Mammary epithelial cell (primary cell): ENCODE measurements at places on chromosomes 3 and 15.
A peak's percentile ranks its signal among the peaks of the same experiment; 100 is the strongest.

GRCh38 chr15:45386974-45387373 lies 8.6 kb upstream of the GATM start:
- no peak for DNase-seq

- no peak for DNase-seq
Observed at GRCh38 chr15:67862750-67863441, 23.1 kb upstream of the RNU6-1 start.

GRCh38 chr3:45915518-45916231 lies 27.6 kb upstream of the CXCR6 start:
- peak; percentile 93 for DNase-seq

DNA sequence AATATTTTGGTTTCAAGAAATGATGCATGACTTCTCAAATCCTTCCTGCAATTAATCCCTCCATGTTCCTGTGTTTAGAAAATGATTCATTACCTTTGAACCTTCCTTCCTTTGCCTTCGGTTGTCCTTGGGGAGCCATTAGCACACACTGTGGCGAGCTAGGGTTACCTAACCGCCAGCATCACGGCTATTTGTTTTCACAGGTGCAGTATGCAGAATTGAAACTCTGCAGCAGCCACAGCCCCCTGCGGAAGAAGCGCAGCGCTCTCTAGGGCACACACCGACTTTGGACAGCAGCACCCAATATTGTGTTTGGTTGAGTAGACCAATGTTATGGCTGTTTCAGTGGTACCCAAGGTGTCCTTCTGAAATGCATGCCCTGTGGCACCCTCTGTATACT lies 247.4 kb downstream of the MCTP2 start:
- no peak for DNase-seq

GRCh38 chr3:71488391-71488809 lies 95.1 kb downstream of the FOXP1 start:
- no peak for DNase-seq

- no peak for DNase-seq
Observed at GRCh38 chr15:70053716-70054229, 43.9 kb downstream of the TLE3 start.

DNA sequence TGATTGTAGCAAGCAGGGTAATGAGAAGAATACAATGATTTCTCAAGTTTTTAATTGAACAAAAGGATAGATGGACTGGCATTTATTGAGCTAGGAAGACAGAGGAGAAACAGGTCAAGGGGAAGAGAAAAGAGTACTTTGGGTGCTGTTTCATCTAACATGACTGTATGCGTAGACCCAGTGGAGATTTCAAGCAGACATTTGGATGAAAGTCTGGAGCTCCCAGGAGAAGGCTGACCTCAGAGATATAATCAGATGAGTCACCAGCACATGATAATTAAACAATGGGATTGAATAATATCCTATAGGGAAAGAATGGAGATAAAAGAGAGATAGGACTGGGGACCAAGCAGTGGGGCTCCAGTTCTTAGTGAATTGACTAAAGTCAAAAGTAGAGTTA lies 194.9 kb downstream of the ARRDC4 start:
- peak; percentile 66 for DNase-seq

DNA sequence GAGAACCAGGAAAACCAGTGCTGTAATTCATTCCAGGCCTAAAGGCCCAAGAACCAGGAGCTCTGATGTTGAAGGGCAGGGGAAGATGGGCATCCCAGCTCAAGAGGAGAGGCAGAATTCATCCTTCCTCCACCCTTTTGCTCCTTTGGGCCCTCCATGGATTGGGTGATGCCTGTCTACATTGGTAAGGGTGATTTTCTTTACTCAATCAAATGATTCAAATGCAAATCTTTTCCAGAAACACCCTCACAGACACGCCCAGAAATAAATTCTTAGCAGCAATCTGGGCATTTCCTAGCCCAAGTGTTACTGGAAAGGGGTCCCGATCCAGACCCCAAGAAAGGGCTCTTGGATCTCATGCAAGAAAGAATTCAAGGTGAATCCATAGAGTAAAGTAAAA lies 17.6 kb upstream of the APOD start:
- no peak for DNase-seq

- DNase-seq = no peak
Observed at GRCh38 chr15:77329202-77329601, 90.7 kb downstream of the PEAK1 start.

- DNase-seq = no peak
Observed at GRCh38 chr3:108125550-108126071, 34.8 kb upstream of the CD47 start.

- no peak for DNase-seq
Observed at GRCh38 chr3:81013360-81013759, 748.1 kb downstream of the GBE1 start.

- peak; percentile 90 for DNase-seq
Observed at GRCh38 chr3:190384309-190384756, 3.6 kb upstream of the CLDN16 start.

DNA sequence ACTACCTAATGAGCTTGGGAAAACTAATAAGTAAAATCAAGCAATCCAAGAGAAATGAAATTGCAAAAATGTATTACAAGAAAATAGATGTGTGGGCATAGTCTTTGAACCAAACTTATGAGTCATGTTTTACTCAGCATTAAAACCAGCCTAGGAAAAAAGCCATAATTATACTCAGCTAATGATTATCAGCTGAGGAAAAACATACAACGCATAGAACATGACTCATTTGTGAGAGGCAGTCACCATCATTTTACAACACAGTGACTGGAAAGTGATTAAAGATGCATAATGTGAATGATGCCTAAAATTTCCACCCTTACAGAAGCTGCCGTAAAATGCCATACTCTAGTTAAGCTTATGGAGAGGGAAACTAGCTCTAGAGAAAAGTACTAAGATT lies 238.0 kb upstream of the EOMES start:
- DNase-seq = peak; percentile 82

DNA sequence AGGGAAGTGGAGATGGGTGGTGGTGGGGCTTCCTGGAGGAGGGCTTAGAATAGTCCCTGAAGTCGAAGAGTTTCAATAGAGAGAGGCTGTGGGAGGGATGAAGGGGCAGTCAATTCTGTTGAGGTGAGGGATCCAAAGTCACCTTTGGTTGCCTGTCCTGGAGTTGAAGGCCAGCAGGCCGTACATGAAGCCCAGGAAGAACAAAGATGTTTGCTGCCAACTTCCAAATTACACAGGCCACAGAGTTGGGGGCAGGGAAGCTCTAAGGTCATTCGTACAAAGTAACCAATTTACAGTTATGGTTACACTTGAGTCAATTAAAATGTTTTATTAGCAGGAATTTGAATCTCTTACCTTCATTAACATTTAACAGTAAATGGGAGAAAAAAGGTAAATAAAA lies 77.9 kb downstream of the FOXB1 start:
- no peak for DNase-seq

DNA sequence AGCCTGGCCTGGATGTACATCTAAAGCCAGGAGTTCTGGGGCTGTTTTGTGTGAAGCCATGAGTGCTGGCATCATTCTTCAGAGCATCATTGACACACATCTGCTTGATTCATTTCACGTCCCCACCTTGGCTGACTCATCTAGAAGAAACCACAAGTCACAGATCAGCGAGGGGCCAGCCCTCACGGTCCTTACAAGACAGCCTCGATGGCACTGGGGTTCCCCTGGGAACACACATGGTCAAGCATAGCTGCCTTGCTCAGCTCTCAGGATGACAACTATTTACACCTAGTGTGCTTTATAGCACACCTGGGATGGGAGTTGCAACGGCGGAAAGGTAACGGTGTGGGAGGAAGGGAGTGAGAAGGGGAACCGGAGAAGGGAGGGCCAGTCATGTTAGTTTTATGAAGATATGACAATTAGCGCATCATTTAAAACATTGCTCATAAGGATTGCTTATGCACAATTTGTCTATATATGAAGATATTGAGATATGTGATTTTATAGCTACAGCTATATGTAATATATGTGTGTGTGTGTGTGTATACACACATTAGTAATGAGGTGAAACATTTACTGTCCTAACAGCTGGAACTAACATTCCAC lies 227.1 kb downstream of the RPLP1 start:
- DNase-seq = no peak

GRCh38 chr15:53384417-53384816 lies 375.0 kb downstream of the WDR72 start:
- no peak for DNase-seq

DNA sequence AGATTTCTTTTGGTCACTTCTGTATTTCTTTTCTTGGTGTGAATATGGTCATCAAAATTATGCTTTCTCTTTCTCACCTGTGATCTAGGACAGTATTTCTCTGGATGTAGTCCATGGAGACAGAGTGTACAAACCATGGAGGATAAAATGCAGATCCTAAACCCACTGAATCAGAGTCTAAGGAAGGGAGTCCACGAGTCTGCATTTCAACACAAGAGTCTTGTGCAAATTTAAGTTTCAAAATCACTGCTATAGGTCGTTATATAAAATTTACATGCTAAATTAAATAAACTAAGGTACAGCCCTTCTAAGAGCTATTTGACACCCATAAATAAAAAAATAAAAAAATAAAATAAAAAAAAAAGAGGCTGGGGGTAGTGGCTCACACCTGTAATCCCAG lies 17.3 kb upstream of the UBE2E2 start:
- DNase-seq = no peak

GRCh38 chr3:350871-351371 lies 154.4 kb downstream of the CHL1 start:
- DNase-seq = no peak

DNA sequence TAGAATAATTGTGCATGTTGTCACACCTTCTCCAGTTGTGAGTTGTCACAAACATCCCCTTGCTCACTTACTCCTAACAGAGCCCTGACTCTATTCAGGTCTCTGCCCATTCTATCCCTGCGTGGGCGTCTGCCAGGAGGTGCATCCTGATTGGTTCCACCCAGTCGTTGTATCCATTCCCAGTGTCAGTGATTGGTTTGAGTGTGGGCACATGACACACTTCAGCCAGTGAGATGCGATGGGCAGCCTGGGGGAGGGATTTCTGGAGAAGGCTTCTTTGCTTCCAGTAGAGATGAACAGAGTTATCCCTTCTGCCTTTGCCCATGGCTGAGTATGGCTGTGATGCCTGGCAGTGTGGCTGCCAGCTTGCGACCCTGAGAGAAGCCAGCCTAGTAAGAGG lies 18.7 kb downstream of the PXYLP1 start:
- DNase-seq = no peak

GRCh38 chr3:173892547-173892946 lies 495.0 kb downstream of the NLGN1 start:
- DNase-seq = peak; percentile 36

GRCh38 chr3:64079369-64080150 lies 56.3 kb upstream of the PSMD6 start:
- no peak for DNase-seq

DNA sequence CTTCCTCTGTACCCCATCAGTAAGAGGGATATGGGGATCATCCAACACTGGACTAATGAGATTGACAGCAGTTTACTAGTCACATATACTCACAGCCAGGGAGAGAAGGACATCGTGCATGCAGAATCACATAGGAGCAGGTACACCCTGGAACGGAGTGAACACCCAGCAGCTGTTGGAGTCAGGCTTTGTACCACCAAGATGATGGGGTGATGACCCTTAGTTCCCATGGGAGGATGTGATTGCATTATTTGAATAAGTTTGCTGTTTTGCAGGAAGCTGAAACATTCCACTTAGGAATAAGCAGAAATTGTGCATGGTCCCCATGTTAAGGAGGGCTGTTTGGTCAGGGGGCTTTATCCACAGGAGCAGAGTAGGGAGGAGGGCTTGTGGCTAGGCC lies 482.7 kb upstream of the PDZRN3 start:
- no peak for DNase-seq

DNA sequence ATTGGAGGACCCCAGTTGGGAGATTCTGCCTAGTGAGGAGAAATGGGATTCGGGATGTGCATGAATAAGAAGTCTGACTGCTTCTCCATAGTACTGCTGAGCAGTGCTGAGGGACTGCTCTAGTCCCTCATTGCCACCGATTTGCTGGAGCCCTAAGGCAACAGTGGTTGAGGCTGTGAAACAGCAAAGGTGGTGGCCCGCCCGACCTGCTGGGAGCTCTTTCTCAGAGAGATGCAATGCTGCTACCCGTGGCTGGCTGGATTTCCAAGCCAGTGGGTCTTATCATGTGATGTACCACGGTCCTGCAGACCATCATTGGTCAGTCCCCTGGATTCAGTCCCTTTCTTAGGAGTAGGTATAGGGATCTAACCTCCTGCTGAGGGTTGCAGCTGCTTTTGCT lies 42.6 kb upstream of the GCSAM start:
- no peak for DNase-seq

DNA sequence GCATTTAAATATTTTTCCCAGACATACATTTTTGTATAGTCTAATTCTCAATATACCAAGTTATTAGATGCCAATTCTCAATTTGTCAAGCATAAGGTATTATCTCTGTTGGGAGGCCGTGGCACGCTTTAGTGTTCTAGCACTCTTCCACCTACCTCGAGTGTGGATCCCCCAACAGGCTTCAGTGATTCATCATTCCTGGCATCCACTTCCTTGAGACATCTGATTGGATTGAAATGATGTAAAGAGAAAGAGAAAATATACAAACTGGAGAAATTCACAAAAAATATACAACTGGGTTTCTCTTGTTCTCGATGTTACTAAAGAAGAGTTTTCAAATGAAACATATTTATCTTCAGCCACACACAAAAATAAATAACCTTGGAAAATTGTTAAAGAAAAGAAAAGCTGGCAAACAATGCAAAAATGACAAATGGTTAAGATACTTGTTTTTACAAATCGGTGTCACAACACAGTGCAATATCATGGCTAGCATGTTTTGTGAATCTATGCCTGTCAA lies 218.0 kb upstream of the CDIN1 start:
- DNase-seq = no peak

DNA sequence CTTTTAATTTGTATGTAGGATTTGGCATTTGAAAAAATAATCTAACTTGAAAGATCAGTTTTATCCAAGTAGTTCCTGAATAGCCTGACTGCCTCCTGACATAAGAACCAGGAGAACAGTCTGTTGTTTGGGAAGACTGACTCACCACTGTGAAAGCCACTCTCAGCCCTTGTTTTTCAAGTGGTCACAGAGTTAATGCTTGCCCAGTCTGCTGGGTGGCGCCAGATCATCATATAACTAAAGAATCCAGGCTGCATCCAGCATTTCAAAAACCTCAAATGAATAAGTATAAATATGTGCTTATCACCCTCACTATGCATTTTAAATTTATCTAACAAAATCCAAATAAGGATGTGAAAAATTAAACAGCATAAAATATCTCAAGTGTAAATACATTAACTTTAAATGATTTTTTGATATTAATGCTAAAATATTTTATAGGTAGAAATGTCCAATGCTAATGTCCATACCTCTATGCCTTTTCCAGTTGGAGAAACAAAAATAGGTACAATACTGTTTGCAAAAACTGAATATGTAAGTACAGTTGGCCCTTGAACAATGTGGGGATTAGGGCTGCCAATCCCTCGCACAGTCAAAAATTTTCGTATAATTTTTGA lies 26.9 kb upstream of the ZBBX start:
- DNase-seq = peak; percentile 53
